GM12878 (cell line): ENCODE measurements at places on chromosomes 1 and 21.

- no peak for DNase-seq
Measured at GRCh38 chr1:23237508-23237907, 20.2 kb upstream of the HTR1D start.

GRCh38 chr1:31669786-31670592 is 25.3 kb upstream of the PEF1 start:
- no peak for DNase-seq

GRCh38 chr1:147526501-147526900 is 14.8 kb upstream of the BCL9 start:
- no peak for DNase-seq

- no peak for DNase-seq
Measured at GRCh38 chr1:116518400-116518799, 52.4 kb downstream of the CD58 start.

- DNase-seq = no peak
Measured at GRCh38 chr1:11027316-11027715, 14.9 kb downstream of the TARDBP start.

GRCh38 chr1:19858893-19859292 is 23.3 kb upstream of the OTUD3 start:
- no peak for DNase-seq

DNA sequence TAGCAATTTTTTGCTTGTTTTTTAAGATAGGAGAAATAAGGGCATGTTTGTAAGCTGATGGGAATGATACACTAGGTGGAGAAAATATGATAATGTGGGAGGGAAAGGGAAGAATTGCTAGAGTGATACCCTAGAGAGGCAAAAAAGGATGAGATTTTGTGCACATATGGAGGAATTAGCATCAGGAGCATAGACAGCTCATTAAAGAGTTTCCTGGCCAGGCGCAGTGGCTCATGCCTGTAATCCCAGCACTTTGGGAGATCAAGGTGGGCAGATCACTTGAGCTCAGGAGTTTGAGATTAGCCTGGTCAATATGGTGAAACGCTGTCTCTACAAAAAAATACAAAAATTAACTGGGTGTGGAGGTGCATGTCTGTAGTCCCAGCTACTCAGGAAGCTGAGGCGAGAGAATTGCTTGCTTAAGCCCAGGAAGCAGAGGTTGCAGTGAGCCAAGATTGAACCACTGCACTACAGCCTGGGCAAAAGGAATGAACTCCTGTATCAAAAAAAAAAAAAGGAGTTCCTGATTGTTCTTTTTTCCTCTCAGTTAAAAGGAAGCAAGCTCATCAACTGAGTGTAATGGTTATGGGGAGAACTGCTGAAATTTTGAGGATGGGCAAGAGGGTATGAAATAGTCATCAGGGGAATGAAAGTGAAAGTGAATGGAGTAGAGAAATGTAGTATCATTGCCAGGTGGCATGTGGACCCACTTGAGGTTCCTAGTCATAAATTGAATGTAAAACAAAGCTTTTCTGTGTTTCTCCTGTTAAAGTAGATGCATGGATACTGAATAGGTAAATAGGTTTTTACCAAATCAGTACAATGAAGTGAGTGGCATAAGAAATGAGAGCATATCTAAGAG is 35.5 kb downstream of the SH3GLB1 start:
- DNase-seq = peak; percentile 8

- no peak for DNase-seq
Measured at GRCh38 chr1:175250027-175250426, 57.5 kb upstream of the KIAA0040 start.

GRCh38 chr1:153510984-153511410 is 24.8 kb downstream of the S100A6 start:
- DNase-seq = no peak

DNA sequence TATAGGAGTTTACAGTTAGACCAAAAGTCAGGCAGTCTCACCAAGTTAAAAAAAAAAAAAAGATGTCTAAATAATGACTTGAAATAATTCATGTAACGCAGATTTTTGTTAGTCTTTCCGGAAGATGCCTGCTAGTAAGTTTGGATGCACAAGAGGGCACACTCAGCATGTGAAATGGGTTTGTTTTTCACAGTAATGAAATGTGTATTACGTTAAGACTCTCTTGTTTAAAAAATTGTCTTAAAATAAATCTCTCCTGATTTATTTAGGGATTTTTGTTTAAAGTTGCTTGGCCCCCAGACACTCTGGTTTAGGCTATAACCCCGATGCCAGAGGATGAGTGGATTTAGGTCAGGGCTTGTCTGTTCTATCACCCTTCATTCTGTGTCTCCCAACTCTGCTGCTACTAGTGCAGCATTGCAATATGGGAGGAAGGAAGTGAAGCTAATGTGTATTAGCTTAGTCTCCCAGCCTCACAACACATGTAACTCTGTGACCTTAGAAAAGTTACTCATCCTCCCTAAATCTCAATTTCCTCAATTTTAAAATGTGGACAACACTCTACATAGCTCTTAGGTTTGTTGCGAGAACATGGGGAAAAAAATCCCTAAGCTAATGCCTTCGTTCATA is 25.7 kb downstream of the CTH start:
- DNase-seq = no peak

GRCh38 chr1:233938476-233938875 is 34.0 kb downstream of the SLC35F3 start:
- DNase-seq = no peak

GRCh38 chr1:112954945-112955772 is 837 bp downstream of the SLC16A1 start:
- DNase-seq = no peak

DNA sequence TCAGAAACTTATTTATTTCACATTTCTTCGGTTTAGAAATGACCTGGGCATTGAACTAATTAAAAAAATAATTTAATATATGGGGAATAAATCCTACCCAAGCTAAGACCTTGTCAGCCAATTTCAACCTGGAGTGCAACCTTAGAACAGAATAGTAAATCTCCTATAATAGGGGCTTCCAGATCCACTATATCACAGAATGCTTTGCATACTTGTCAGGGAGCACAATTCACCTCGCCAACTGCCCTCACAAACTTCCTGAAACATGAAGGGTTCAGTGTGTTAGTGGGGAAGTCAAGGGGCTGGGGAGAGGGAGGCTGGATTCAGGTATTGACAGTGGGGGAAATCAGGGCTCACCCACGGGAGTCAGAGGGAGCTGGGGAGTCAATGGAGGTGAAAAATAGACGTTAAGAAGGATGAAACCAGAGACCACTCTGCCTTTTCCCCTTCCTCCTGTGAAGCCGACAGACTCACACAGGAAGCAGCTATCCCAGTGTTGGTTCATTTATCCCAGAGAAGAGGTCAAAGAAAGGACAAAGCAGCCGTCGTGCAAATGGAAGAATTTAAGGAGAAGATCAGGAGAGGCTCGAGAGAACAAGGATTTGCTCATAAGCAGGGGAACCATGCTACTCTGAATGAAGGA is 453.3 kb downstream of the NUF2 start:
- DNase-seq = no peak

- no peak for DNase-seq
Measured at GRCh38 chr1:35452106-35452774, 105.0 kb downstream of the KIAA0319L start.

GRCh38 chr1:145759721-145760120 is 40.4 kb downstream of the CD160 start:
- no peak for DNase-seq

- no peak for DNase-seq
Measured at GRCh38 chr1:3890389-3891328, 9.4 kb downstream of the C1orf174 start.

DNA sequence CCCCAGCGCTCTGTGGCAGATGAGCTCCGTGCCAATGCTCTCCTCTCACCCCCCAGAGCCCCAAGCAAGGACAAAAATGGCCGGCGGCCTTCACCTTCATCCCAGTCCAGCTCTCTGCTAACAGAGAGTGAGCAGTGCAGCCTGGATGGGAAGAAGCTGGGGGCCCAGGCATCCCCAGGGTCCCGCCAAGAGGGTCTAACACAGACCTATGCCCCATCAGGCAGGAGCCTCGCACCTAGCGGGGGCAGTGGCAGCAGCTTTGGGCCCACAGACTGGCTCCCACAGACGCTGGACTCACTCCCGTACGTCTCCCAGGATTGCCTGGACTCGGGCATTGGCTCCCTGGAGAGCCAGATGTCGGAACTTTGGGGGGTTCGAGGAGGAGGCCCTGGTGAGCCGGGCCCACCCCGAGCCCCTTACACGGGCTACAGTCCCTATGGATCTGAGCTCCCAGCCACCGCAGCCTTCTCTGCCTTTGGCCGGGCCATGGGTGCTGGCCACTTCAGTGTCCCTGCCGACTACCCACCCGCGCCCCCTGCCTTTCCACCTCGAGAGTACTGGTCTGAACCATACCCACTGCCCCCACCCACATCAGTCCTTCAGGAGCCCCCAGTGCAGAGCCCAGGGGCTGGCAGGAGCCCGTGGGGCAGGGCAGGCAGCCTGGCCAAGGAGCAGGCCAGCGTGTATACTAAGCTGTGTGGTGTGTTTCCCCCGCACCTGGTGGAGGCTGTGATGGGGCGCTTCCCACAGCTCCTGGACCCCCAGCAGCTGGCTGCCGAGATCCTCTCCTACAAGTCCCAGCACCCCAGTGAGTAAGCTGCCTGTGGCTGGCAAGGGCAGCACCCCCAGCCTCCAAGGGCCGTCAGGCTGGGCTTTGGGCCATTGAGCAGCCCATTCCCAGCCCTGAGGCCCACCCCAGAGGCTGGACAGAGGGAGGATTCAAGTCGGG is 8.7 kb downstream of the ZC3H12A start:
- no peak for DNase-seq

- DNase-seq = no peak
Measured at GRCh38 chr1:201748335-201748734, 80.6 kb upstream of the IPO9 start.

DNA sequence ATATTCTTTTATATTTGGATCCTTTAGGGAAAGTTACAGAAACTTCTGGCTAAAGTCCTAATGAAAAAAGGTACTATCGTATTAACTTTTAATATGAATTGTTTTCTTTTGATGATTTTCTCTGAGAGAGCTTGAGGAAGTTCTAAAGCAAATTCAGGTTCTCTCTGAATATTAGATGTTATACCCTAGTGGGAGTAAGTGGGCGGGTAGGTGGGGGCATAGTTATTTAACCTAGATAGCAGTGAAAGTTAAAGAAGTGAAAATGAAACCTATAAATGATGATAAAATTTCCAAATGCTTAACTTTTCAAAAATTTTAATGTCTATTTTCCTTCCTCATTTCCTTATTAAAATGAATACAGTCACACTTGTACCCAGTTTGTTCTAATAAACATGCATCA is 26.2 kb upstream of the B3GALT2 start:
- DNase-seq = no peak

GRCh38 chr1:47536646-47537118 is 98.8 kb downstream of the FOXD2 start:
- no peak for DNase-seq

DNA sequence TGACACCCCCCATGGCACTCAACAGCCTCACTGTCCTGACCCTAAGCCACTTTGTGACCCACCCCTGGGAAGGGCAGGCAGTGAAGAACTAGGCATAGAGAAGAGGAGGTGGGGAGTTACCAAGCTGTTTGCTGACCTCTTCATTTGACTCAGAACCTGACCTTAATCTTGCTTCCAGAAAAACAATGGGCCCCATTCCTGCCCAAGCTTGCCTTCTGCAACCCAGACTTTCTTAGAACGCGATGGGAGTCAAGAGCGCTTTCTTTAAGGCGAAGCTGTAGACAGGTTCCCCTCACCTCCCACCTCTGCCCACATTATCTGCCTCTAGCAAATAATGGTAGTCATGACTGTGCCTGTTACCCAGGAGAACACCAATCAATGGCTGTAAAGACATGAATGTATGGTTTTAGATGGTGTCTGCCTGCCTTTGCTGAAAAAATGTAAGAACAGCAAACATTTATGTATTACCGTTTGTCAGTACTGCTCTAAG is 8.2 kb upstream of the CBR3 start:
- DNase-seq = no peak

- no peak for DNase-seq
Measured at GRCh38 chr1:192118881-192119405, 39.3 kb upstream of the RGS18 start.

DNA sequence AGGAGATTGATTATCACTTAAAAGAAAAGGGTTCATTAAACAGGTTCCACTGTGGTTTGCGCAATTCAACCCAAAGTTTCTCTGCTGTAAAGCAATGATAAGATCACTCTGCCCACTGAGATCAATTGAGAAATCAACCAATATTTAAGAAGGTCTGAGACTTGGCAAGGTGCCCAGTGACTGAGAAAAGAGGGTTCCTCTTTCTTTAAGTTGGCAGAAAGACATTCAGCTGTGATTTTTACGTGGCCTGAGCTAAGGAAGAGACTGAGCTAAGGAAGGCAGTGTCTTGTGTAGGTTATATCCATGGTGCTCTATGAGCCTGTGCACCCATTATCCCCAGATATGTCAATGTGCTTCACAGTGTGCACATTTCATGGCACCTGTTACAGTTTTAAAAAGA is 344.1 kb downstream of the DISC1 start:
- DNase-seq = no peak

DNA sequence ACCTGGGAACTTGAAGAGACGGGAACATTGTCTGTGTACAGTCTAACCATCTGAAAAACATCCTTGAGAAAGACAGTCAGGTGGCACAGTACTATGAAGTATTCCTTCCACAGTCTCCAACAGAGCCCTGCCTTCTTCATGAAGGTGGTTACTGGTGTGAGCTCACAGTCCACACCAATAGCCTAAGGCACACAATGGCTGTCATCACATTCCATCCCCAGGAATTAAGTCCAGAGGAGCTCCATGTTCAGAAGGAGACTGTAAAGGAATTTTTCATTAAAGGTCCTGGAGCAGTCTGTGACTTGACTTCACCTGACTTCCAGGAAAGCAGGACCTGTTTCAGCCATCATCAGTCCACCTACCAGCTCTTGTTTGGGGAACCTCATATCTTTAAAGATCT is 180.2 kb downstream of the C1orf21 start:
- no peak for DNase-seq

DNA sequence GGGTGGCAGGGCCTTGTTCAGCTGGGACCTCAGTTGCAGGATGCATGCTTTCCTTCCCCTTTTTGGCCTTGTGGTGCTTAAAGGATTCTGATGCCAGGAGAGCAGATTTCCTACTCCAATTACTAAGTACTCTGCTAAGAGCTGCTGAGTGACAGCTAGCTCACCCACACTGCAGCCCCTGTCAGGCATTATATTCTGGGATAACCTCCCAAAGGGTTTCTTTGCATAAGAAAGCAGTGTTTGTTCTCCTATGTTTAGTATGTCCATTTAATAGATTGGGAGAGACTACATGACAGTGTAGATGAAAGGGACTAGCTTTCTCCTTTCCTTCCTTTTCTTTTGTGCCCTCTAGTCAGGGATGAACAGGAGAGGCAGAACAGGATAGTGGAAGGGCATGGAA is 100.7 kb downstream of the FAM78B start:
- DNase-seq = no peak

DNA sequence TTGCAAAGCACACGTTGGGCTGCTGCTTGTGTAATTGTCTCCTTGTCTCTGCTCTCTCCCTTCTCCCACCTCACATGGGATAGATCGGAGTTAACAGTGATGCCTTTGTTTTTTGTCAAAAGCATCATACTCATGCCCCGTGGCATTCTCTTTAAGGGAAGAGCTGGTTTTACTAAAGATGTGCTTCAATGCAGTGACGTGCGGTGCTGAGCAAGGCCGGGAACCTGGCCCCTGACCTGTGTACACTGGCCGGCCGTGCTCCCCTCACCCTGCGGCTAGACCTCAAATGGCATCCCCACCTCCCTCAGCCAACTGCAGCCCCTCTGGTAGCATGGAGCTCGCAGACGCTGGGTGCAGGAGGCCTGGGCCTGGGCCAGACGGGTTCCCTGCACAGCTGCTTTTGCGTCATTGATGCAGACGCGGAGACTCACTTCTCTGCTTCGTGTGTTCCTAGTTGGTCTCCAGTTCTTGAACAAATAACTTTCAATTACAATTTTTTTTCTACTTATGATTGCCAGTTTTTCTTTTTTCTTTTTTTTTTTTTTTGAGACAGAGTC is 19.9 kb downstream of the AGPAT3 start:
- no peak for DNase-seq
